H1 (cell line): ENCODE measurements at places on chromosomes 5 and 9.
A peak's percentile ranks its signal among the peaks of the same experiment; 100 is the strongest.

- DNase-seq: no peak
Observed at GRCh38 chr5:66713998-66714397, 117.8 kb downstream of the MAST4 start.

- DNase-seq: no peak
Observed at GRCh38 chr5:32233696-32234447, 59.8 kb upstream of the GOLPH3 start.

- no peak for DNase-seq
Observed at GRCh38 chr5:107169867-107170266, 500.9 kb downstream of the EFNA5 start.

DNA sequence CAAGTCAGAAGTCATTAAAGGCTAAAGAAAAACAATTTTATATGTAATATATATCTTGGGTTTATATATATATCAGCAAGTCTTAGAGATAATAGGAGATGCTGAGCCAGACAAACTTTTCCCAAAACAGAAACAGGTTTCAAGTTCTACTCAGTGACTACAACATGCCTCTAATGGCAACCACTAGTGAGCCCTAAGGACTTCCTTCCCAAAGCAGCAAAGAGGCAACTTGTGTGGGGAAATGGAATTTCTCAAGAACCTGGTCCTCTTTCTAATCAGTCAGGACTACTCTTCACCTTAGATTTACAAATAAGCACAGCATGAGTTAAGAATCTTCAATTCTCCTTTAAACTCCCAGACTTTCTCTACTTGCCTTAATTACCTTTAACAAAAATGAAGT lies 17.6 kb downstream of the RNF38 start:
- no peak for DNase-seq

DNA sequence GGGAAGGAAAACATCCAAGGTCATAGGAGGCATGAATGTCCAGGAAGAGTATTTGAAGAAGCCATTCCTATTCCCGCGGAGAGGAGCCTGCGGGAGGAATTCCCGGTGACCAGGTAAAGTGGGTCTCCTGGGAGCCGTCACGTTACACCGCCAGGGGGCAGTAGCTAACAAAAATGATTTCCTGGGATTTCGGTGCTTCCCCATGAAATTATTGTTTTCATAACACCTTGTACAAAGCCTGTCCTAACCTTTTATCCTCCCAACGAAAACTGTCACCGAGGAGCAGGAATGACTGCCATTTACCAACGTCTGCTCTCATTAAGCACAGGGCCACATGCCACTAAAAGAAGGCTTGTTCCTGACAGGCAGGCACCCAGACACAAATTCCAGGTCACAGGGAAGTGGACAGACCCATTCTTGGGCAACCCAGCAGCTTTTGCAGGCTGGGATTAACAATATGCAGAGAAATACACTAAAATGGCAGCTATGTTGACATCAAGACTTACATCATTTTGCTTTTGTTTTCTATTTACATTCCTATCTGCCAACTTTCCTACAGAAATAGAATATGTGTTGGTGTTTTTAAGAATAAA lies 41.2 kb upstream of the CTSL start:
- peak; percentile 84 for DNase-seq

- DNase-seq: peak; percentile 9
Observed at GRCh38 chr9:9341203-9341602, 1271.6 kb downstream of the PTPRD start.

DNA sequence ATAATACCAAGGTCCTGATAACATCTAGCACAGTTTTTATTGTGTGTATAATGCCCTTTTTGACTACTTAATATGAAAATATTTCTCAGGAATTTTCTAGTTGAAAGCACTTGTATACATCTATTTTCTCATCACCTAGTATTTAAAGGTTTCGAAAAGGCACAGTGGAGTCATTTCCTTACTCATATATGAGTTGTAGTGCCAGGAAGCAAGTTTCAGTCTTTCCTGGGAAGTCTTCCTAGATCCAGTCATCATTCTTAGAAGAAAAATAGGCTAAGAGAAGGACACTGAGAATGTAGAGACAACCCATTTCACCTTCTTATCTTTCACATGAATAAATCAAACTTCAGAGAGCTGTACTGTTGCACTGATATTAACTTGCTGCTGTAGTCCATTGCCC lies 70.2 kb downstream of the SLC25A46 start:
- DNase-seq: no peak

- no peak for DNase-seq
Observed at GRCh38 chr9:20990867-20991266, 40.6 kb downstream of the HACD4 start.

DNA sequence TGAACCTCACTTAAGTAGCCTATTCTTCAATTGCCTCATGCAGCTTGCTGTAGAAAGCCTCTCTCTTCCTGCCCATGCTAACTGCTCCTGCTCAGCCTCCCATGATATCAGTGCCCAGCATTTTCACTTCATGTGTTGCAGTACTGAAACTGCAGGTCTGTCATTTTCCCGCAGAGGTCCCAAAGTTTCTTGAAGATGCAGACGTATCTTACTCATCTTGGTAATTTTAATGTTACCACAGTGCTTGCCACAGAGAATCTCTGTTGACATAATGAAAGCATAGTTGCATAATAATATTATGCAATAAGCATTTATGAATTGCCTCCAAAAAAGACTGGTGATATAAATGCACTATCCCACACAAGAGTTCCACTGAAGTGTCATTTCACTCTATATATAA lies 561.1 kb upstream of the DAP start:
- no peak for DNase-seq

DNA sequence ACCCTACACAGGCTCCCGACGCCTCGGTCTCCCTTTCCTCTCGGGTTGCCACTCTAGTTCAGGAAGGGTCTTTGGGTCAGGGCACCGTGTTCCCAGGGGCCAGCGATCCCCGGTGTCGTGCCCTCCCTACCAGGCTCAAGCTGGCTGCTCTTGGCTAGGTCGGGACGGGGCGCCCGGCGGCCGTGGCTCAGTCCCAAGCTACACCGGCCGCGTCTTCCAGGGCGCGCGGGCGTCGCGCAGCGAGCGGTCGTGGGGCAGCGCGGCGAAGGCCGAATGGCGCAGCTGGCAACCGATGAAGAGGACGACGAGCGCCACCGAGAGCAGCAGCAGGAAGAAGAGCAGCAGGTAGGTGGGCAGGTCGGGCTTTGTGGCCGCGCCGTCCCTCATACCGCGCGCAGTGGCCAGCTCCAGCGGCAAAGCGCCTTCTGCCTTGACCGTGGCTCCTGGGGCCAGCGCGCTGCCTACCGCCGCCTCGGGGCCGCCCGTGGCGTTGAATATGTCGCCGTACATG lies 892 bp downstream of the SMIM32 start:
- DNase-seq: no peak

GRCh38 chr5:998246-999031 lies 10.2 kb upstream of the NKD2 start:
- DNase-seq: no peak

- no peak for DNase-seq
Observed at GRCh38 chr5:58107704-58108103, 352.2 kb downstream of the PLK2 start.

- no peak for DNase-seq
Observed at GRCh38 chr9:129283705-129284606, 105.9 kb upstream of the IER5L start.

DNA sequence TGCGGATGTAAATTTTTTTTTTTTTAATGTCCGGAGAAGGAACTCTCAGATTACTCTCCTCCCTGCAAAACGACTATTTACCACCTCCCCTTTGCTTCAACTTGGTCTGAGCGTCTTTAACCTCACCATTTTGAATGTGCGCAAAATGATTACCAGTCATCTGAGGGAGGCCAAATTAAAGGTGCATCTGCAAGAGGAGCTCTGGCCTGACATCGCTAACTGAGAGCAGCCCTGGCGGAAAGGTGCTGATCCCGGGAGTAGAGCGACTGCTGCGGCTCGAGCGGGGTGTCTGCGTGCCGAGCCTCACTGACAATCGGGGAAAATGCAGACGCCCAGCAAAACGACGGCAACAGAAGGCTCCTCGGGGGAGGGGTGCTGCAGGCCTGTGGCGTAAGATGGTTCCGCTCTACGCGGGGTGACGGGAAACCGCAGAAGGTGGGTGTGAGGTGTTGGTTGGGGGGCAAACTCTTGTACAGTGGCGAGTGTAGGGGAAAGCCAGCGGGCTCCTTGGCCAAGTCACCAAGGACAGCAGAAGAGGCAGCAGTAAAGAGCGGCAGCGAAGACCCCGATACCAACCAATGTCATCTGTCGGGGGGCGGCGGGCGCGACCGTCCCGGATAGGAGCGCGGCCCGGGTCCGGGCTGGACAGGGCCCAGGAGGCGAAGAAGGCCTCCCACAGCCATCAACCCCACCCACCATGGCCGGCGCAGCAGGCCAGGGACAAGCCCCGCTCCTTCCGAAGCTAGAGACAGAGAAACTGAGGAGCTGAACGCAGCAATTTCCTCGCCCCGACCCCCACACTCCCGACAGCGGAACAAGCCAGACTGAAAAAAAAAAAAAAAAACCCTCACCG lies 557 bp downstream of the PJA2 start:
- no peak for DNase-seq

DNA sequence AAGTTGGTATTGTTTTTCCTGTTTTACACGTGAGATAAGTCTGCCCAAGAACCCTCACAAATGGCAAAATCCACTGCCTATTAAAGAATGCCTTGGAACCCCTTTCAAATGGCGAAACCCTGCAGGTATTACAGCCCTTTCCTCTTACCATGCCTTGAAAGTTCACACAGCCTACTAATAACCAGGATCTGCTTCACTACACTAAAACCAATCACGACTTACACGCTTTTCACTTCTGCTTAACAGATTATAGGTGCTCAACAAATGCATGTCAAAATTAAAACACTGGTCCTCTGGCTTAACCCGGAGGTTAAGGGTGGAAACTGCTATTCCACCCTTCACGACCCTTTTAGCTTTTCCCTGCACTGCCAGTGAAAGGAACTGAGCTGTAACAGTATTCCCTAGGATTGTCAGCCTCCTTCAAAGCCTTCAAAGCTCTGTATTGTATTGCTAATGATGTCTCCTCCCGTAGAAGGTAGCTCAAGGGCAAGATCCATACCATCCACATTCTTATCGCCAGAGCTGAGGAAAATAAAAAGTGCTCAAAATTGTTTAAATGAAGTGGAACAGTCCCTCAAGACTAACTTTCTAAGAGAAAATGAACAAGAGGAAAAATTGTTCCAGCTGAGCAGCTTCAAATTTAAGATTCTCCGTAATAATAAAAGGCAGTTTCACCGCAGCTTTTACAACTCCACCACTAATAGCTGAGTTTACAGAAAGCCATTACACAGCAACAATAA lies 997 bp downstream of the AUH start:
- DNase-seq: no peak

- no peak for DNase-seq
Observed at GRCh38 chr5:80219391-80219790, 36.5 kb downstream of the SERINC5 start.

DNA sequence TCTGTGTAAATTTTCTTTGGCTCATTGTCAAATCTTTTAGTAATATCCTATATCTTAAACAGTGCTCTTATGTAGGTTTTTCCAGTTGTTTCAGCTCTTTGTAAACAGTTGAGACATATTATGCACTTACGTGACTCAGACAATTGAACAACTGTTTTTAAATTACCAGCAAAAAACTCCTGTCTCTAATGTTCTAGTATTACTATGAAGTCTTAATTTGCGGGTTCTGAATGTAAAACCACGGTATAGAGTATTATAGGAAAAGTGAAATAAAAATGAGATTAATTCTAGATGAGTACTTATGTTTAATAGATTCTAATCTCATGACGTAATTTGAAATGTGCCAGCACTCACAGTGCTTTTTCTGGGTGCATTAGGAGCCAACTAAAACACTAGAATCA lies 136.0 kb downstream of the GDNF start:
- no peak for DNase-seq

GRCh38 chr5:18037718-18038117 lies 403.5 kb downstream of the TAF11L14 start:
- no peak for DNase-seq

GRCh38 chr5:96350678-96351077 lies 82.4 kb downstream of the PCSK1 start:
- DNase-seq: no peak

DNA sequence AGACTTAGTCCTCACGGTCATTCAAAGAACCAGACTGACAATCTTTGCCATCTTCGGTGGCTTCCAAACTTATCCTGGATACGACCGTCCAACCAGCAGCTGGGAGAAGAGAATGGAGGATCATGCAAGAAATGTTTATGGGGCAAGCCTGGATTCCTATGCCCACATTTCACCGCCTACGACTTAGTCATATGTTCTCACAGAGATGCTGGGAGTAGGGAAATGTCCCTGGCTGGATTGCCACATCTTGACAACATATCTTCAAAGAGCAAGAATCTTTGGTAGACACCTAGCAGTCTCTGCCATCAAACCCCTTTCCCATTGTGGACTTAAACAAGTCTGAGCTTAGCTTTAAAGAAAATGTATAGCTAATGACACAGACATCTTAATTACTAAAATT lies 5.0 kb downstream of the MED7 start:
- DNase-seq: no peak

GRCh38 chr5:126677121-126677520 lies 76.4 kb downstream of the PHAX start:
- DNase-seq: no peak

- no peak for DNase-seq
Observed at GRCh38 chr9:33469891-33470290, 3.8 kb downstream of the NOL6 start.

DNA sequence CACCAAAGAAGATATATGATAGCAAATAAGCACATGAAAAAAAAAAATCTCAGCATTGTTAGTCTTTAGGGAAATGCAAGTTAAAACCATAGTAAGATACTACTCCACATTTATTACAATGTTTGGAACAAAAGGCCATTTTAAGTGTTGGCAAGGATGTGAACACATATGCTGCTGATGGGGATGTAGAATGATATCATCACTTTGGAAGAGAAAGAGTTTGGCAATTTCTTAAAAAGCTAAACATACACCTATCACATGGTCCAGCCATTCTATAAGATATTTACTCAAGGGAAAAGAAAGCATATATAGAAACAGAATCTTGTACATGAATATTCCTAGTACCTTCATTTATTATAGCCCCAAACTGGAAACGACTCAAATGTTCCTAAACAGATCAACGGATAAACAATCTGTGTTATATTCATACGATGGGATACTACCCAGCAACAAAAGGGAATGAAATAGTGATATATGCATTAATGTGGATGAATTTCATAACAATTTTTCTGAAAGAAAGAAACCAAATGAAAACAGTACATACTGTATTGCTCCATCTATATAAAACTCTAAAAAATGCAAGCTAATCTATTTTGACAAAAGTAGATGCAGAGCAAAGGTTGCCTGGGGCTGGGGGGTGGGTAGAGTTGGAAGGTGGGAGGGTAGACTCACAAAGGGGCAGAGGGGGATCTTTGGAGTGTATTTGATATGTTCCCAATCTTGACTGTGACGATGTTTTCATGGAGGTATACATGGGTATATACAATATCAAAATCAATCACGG lies 45.7 kb upstream of the SMAD5 start:
- no peak for DNase-seq

- DNase-seq: no peak
Observed at GRCh38 chr5:32170303-32171151, 3.6 kb downstream of the GOLPH3 start.

DNA sequence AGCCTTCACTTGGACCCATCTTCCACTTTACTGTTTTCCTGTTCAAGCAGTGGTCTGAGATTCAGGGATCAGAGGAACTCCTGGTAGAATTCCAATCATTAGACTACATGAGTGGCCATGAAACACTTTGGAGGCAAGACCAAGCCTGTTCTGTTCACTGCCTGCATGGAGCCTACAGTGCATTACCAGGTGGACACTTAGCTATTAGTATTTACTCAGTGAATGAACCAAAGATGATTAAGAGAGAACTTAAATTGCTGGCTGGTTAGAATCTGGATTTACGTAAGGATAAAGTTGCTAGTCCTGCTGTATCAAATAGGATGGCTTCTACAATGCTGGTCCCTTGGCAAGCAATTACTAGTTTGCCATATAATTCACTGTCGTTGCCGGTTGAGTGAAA lies 245.5 kb downstream of the ARRDC3 start:
- no peak for DNase-seq
